ENCODE measurements at places on chromosomes 12 and 14. TPM values are rescaled to one million over a fixed set of nuclear protein-coding genes. Genes with fewer than 3 reads are reported as not detected.

DNA sequence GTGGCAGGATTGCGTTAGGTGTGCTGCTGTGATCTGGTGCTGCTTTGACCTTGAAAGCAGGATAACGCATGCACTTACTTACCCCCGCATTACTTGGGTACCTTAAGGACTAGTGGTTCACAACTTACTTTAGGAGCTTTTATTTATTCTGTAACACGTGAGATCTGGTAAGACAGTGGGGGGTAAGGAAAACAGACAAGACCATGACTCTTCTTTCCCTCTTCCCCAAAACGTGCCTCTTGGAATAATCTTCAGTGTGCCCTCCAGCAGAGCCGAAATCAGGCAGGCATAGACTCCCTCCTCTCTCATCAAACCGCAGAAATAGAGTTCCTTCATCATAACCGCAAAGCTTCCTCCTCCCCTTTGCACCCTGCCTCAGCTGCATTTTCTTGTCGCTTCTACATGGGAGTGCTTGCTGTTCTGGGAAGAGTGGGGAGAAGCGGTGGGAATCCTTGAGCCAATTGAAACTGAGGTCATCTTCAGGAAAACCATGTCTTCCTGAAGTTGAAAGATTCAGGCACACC, 43.4 kb downstream of the RAD52 start:
- DNase-seq = no peak

DNA sequence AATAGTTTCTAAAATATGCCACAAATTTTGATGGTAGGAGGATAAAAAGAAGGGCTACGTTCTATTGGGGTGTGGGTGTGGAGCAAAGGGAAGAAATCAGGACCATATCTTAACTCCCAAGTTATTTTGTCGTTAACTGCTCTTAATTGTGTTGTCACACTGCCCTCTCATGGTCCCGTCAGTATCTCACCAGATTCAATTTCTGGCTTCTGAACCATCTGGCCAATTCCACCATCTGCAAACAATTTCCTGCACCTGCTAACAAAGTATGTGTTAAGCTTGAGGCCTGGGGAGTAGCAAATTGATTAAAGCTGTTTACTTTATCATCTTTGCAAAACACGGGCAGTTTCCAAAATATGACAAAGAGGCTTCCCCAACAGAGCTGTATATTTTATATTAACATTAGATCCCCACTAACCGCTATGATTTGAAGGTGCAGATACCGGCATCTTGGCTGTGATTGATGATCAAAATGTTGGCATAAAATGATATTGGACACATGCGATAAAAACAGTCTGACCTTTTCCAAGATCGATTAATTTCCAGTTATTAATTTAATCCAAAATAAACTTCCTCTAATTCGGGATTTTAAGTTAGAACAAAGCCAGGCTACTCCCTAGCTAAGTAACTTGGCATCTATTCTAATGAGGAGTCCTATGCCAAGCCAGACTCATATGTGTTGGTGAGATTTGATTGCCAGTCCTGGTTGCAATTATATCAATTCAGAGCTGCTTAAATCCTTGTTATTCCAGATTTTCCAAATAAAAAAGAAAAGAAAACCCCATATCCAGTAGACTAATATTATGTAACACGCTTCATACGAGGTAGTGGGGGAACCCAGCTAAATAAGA, 6.9 kb upstream of the DNM1L start:
- peak; percentile 93 for DNase-seq

- peak; percentile 17 for DNase-seq
Observed at GRCh38 chr14:53599221-53599945, 357.2 kb downstream of the BMP4 start.

- peak; percentile 84 for DNase-seq
Observed at GRCh38 chr14:93112891-93113677, 2.6 kb downstream of the ITPK1 start.

- DNase-seq = peak; percentile 29
Observed at GRCh38 chr12:72273851-72274351, 1.7 kb downstream of the TRHDE start.

GRCh38 chr12:20549108-20549719, 145.9 kb upstream of the SLCO1C1 start:
- peak; percentile 46 for DNase-seq

DNA sequence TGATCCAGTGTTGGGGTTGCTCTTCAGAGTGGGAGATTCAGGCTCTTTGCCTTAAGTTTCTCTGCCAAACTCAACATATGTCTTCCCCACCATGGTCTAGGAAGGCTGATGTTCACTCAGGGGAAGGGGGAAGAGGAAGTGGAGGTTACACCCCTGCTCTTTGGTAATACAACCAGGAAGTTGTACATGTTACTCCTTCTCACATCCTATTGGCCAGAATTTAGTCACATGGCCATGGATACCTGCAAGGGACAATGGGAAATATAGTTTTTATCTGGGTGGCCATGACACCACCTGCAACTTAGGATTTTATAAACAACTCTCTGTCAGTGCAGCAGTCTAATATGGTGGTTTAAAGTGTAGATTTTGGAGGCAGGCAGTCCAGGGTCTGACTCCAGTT, 150.9 kb downstream of the TBX5 start:
- no peak for DNase-seq

DNA sequence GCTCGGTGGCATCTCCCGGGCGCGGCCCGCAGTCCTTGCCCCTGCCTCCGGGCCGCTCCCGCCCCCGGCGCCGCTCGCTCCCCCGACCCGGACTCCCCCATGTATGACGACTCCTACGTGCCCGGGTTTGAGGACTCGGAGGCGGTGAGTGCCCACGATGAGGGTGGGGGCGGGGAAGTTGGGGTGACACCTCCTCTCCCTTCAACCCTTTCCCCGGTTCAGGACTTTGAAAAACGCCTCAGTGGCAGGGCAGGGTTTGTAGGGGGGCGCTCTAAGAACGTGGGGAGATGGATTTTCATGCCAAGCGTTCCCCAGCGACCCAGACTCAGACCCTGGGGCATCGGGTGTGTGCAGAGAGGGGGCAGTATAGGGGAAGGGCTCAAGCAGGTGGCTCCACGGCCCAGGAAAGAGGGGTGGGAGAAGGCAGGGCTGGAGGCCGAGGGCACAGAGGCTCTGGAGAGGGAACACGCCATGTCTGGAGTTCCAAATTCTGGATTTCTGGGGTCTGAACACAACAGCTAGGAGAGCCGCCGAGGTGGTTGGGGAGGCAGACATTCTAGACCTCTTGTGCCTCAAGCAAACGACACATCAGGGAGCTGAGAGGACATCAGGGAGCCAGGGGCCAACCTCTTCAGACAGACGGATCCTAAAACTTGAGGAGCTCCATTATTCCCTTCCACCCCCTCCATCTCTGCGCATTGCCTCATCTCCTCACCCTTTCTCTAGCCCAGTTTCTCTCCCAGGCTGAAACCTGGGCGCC, 715 bp downstream of the CACNB3 start:
- no peak for DNase-seq

DNA sequence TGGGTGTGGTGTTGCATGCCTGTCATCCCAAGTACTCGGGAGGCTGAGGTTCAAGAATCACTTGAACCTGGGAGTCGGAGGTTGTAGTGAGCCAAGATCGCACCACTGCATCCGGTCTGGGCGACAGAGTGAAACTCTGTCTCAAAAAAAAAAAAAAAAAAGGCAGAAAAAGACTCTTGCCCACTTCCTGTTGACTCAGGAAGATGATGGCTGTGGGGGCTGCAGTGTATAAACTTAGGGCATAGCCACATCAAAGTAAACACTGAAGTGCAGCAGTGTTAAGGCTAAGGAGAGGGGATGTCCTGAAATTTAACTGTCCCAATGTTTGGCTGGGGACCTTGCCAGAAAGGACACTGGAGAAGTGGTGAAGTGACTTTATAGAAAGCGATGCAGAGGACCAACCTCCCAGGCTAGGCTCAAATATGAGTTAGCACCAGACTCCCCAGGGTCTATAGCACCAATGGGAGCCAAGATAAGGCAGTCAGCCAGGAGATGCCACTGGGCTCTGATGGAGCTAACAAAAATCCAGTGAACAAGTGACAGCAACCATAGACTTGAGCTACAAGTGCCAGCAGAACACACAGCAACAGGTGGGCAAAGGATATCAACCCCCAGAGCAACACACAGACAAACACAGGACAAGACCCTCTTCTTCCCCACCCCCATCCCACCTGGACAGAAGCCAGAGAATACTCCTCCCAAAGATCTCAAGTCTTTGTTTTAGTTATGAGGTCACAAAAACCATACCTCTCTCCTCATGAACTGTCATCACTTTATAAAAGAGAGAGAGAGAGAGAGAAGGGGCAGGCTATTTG, 28.0 kb downstream of the NELL2 start:
- DNase-seq = no peak

- peak; percentile 94 for DNase-seq
Observed at GRCh38 chr14:81450100-81450531, 50.0 kb upstream of the STON2 start.

DNA sequence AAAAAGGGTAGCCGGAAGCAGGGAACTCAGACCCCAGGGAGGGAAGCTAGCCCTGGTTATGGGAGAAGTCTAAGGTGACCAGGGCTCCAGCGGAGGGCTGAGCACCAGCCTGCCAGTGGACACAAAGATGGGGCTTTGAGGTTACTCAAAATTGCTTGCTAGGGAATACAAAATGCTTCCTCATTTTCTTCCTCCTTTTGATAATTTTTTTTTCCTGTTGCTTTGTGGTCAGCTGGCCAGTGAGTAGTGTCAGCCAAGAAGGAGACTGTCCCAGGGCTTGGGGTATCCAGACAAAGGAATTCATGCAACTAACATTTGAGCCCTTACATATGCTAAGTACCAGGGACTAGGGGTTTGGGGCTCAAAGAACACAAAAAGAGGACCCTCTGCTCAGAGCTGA, 206.2 kb downstream of the PPM1H start:
- DNase-seq = no peak

DNA sequence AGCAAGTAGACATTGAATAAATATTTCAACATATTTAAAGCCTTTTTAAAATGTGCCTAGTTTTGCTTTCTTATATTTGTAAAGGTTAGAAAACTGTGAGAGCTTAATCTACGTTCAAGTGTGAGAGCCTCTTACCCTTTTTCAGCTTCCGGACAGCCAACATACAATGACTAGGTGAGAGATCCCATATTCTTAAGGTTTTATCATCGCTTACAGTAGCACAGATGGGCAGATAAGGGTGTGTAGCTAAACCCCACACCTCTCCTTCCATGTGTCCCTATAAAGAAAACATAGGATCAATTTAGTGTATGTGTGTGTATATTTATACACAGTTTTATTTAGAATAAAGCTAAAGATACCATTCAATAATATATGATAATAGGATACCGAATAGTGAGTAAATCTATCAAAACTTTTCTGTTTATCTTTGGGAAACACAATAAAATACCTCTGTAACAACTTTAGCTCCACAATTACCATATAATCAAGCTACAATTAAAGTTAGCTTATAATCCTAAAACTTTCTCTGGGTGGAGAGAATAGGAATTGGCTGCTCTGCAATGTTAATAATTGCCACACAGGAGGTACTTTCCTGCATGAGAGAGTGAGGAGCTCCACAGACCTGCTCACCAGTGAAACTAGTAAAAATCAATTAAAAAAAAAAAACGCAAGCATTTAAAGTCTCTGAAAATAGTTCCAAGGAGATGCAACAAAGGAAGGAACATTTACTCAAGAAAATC, 110.8 kb downstream of the EML5 start:
- no peak for DNase-seq

DNA sequence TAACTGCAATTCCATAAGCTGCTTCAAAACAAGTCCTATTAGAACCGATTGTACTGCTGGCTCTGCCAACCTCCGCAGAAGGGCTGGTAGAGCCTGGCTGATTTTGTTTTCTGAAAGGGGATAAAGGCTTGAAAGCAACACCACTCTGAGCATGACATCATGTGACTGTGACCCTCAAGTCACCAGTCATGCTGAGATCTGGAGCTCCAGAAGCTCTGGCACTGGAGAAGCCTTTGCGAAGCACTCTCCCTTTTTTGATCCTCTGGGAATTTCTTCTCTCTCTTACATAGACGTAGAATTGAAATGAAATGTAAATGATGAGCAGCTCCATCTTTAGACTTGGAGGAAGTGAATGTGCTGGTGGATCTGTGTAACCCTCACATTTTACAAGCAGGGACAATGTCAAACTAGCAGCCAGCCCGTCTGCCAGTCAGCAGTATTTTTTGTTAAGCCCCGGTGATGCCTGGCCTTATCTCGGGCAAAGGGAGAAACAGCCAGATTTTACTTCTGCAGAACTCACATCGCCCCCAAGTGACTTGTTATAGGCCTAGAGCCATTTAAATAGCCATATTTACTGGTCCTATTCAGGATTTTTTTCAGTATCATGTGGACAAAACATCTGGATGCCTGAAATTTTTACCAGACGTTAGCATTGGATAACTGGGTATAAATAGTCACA, 112.1 kb upstream of the NPAS3 start:
- DNase-seq = no peak

GRCh38 chr12:8493084-8493483, 20.2 kb upstream of the CLEC4D start:
- peak; percentile 6 for DNase-seq

- DNase-seq = peak; percentile 58
Observed at GRCh38 chr14:45270031-45270430, 17.0 kb upstream of the MIS18BP1 start.

- no peak for DNase-seq
Observed at GRCh38 chr12:58310368-58310767, 369.0 kb downstream of the ATP23 start.

DNA sequence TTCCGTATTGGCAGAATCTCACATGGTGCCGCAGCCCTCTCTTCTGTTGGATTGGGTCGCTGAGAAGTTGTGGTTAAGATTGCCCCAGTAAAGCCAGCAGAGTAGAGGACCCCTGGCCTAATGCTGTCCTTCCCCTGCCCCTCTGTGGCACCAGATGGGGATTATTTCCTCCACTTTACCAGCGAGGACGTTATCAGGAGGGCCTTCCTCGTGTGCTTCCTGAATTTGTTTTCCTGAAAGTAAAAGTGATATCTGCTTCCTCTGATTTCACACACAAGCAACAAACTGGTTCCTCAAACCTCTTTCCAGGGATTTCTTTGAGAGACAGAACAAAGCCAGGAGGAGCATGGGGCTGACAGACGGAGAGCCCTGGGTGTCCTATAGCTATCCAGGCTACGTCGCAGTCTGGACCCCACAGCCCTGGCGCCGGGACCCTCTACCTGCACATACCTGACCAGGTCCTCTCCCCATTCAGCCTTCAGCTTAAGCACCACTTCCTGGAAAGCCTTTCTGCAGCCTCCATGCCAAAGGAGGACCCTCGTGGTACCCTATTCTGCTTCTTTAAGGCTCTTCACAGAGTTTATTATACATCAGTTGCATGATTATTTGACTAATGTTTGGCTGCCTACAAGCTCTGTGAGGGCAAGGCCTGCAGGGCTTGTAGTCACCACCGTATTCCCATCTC, 314.8 kb upstream of the FKBP4 start:
- no peak for DNase-seq

Gene ARHGDIB
- 46.5 TPM for polyA plus RNA-seq

Gene SERPINA10
- 0.06 TPM for polyA plus RNA-seq

Gene KRT6C
- polyA plus RNA-seq = not detected

Gene DENND5B
- 18.4 TPM for polyA plus RNA-seq

Gene ZC2HC1C
- 0.79 TPM for polyA plus RNA-seq

Gene PIWIL1
- 0.25 TPM for polyA plus RNA-seq

Gene NEUROD4
- not detected for polyA plus RNA-seq

Gene MIP
- not detected for polyA plus RNA-seq

Gene PRKAB1
- polyA plus RNA-seq = 23.9 TPM

Gene C12orf50
- 0.54 TPM for polyA plus RNA-seq

Gene KCNA5
- polyA plus RNA-seq = 2.7 TPM

Gene INSM2
- polyA plus RNA-seq = not detected
